ENCODE measurements at places on chromosomes 5 and 9. TPM values are rescaled to one million over a fixed set of nuclear protein-coding genes. Genes with fewer than 3 reads are reported as not detected.

The NFIB gene
- 99.9 TPM for total RNA-seq

The QRFP gene
- not detected for total RNA-seq

The TAF11L8 gene
- not detected for total RNA-seq

The PCDHGB6 gene
- 3.9 TPM for total RNA-seq

The IFNK gene
- total RNA-seq: not detected

The MOB3B gene
- 2.4 TPM for total RNA-seq

The DRD1 gene
- total RNA-seq: 0.11 TPM

The PCDHA10 gene
- 2.0 TPM for total RNA-seq

The FCN2 gene
- total RNA-seq: not detected

The ABCA2 gene
- total RNA-seq: 102 TPM

The EFNA5 gene
- 2.2 TPM for total RNA-seq

The ITGA1 gene
- 42.7 TPM for total RNA-seq
